ENCODE measurements at places on chromosomes 13 and 19. TPM values are rescaled to one million over a fixed set of nuclear protein-coding genes. Genes with fewer than 3 reads are reported as not detected.

GRCh38 chr19:33220735-33221134 lies 4.9 kb downstream of the SLC7A10 start:
- H3K36me3 ChIP-seq: no peaks in the 10 kb centered on the region
- DNase-seq: no peak
- H3K27ac ChIP-seq: no peak overlapping the region
- no peaks in the 10 kb centered on the region for H3K27me3 ChIP-seq

The KCNN4 gene
- 3.0 TPM for total RNA-seq

The PINLYP gene
- total RNA-seq: not detected

DNA sequence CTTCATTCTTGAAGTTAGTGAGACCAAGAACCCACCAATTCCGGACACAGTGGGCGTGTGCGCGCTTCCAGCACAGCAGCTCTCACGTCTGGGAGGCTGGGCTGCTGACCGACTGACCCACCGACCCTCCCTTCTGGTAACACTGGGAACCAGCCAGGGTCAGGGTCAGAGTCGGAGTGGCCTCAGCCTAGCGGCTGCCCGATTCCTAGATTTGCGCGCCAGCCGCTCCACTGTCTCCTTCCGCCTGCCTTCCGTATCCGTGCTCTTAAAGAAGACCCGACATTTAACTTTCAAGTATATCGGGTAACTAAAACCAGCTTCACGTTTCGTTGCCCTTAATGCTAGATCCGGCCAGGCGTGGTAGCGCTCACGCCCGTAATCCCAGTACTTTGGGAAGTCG lies 41.1 kb downstream of the SERP2 start:
- H3K27me3 ChIP-seq: no peaks in the 10 kb centered on the region
- H3K4me1 ChIP-seq: peaks cover 11% of the 10 kb centered on the region

DNA sequence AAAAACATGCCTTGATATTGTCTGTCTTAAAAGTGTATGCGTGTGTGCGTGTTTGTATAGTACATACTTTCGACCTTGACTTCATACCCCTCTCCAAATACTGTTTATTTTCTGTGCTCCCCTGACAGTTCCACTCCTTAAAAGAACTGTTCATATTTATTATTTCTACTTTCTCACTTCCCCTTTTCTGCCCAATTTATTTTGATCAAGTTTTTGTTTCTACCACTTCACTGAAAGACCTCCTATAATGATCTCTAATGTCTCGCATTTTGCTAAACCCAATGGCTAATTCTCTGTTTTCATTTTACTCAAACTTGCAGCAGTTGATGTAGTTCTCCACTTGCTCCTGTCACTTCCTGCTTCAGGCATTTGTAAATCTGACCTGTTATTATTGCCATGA lies 426.1 kb upstream of the KLF12 start:
- DNase-seq: no peak
- H3K4me3 ChIP-seq: no peak overlapping the region

GRCh38 chr13:99656092-99656745 lies 154.9 kb downstream of the TM9SF2 start:
- H3K36me3 ChIP-seq: no peaks in the 10 kb centered on the region
- no peaks in the 10 kb centered on the region for H3K27me3 ChIP-seq
- 0 out of 2 replicates have a peak overlapping the region, but pooled peaks have one; percentile 12 for H3K4me3 ChIP-seq
- peak; percentile 85 for DNase-seq

The PEAK3 gene
- not detected for total RNA-seq

DNA sequence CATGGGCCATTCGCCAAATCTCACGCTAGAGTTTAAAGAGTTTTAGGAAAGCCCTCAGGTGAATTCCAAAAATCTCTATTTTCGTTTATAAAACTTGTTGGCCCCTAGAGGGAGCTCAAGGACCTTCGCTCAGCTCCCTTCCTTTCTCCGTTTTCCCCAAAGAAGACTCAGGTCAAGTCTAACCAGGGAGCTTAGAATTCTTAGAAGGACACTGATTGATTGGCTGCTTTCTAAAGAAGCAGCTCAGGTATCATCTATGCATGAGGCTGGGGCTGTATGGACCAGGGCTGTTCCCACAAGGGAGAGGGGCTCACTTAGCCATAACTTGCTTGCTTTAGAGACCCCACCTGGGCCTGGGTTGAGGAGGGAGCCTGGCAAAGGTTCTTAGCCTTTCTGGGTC lies 20.5 kb downstream of the DZIP1 start:
- H3K4me1 ChIP-seq: no peaks in the 10 kb centered on the region
- H3K4me3 ChIP-seq: no peak overlapping the region
- H3K27me3 ChIP-seq: no peaks in the 10 kb centered on the region
- H3K36me3 ChIP-seq: no peaks in the 10 kb centered on the region
- no peak for DNase-seq

GRCh38 chr19:11091703-11092153 lies 2.5 kb downstream of the LDLR start:
- H3K27ac ChIP-seq: peak overlapping the region; percentile 99
- H3K4me3 ChIP-seq: peak overlapping the region; percentile 87
- H3K27me3 ChIP-seq: no peaks in the 10 kb centered on the region
- H3K36me3 ChIP-seq: peaks cover 10% of the 10 kb centered on the region
- peak; percentile 80 for DNase-seq
- peaks cover 44% of the 10 kb centered on the region for H3K4me1 ChIP-seq
